Right atrium auricular region (tissue), 2 donors: ENCODE measurements at places on chromosomes 5 and 9.

- H3K4me1 ChIP-seq: no peaks in the 10 kb centered on the region
- DNase-seq: no peak
- no peak overlapping the region for H3K4me3 ChIP-seq
- no peaks in the 10 kb centered on the region for H3K36me3 ChIP-seq
These were observed 59.9 kb downstream of the SUB1 start for GRCh38 chr5:32645246-32645645.

DNA sequence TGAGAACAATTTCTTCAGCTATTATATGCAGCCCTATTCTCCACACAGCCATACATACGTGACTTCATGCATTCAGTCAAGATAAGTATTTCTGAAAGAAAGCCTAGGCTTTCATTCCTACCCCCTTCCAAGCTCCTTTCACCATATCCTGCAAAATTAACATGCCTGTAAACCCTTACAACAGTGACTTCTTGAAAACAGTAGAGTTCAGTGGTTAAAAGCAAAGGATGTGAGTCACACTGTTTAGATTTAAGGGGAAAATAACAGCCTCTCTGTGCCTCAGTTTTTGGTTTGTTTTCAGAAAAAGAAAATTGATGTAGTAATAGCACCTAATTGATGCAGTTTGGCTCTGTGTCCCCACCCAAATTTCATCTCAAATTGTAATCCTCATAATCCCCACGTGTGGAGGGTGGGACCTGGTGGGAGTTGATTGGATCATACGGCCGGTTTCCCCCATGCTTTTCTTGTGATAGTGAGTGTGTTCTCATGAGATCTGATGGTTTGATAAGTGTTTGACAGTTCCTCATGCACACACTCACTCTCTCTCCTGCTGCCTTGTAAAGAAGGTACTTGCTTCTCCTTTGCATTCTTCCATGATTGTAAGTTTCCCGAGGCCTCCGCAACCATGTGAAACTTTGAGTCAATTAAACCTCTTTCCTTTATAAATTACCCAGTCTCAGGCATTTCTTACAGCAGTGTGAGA is 264.8 kb downstream of the CETN3 start:
- no peaks in the 10 kb centered on the region for H3K27me3 ChIP-seq
- no peak overlapping the region for H3K27ac ChIP-seq
- H3K4me1 ChIP-seq: no peaks in the 10 kb centered on the region
- no peak overlapping the region for H3K4me3 ChIP-seq
- DNase-seq: no peak
- H3K36me3 ChIP-seq: no peaks in the 10 kb centered on the region

DNA sequence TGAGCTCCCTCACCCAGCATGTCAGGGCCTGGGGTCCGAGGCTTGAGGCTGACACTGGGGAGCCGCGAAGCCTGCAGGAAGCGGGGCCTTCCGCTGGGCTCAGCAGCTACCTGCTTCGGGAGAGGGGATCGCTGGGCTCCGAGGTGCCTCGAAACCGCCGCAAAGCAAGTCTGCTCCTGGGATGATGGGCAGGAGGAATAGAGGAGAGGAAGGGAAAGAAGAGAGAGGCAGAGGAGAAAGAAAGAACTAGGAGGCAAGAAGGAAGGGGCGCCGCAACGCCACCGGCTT is 1.5 kb upstream of the PRDM12 start:
- peaks cover 84% of the 10 kb centered on the region for H3K27me3 ChIP-seq
- no peaks in the 10 kb centered on the region for H3K4me1 ChIP-seq
- peak overlapping the region; percentile 14 for H3K4me3 ChIP-seq
- no peaks in the 10 kb centered on the region for H3K36me3 ChIP-seq

- H3K4me1 ChIP-seq: peaks cover 13% of the 10 kb centered on the region
- H3K4me3 ChIP-seq: no peak overlapping the region
- DNase-seq: no peak
- no peaks in the 10 kb centered on the region for H3K36me3 ChIP-seq
- H3K27me3 ChIP-seq: no peaks in the 10 kb centered on the region
These were observed 118.6 kb downstream of the VAV2 start for GRCh38 chr9:133873461-133873891.

DNA sequence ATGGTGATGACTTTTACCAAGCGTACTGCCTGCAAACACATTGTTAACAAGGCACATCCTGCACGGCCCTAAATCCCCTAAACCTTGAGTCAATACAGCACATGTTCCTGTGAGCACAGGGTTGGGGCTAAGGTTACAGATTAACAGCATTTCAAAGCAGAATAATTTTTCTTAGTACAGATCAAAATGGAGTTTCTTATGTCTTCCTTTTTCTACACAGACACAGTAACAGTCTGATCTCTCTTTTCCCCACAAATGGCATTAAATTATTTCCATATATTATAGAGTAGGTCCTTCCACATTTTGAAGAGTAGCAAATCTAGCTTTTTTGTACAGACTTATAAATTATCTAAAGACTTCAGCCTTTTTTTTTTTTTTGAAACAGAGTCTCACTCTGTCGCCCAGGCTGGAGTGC is 1.6 kb upstream of the TMEM141 start:
- peak overlapping the region; percentile 97 for H3K27ac ChIP-seq
- H3K4me1 ChIP-seq: no peaks in the 10 kb centered on the region
- H3K36me3 ChIP-seq: no peaks in the 10 kb centered on the region
- no peak for DNase-seq

- H3K27ac ChIP-seq: no peak overlapping the region
- H3K36me3 ChIP-seq: no peaks in the 10 kb centered on the region
- peak; percentile 67 for DNase-seq
These were observed 11.0 kb upstream of the EXOSC2 start for GRCh38 chr9:130682421-130683121.
